ENCODE measurements at places on chromosomes 6 and 20. TPM values are rescaled to one million over a fixed set of nuclear protein-coding genes. Genes with fewer than 3 reads are reported as not detected.

- H3K27me3 ChIP-seq, result peaks cover 3% of the 10 kb centered on the region
- H3K27ac ChIP-seq, result no peak overlapping the region
- H3K4me1 ChIP-seq, result no peaks in the 10 kb centered on the region
- no peaks in the 10 kb centered on the region for H3K36me3 ChIP-seq
These were observed 108.6 kb downstream of the BANF2 start for GRCh38 chr20:17808357-17808756.

- H3K27me3 ChIP-seq, result no peaks in the 10 kb centered on the region
- H3K36me3 ChIP-seq, result peaks cover 21% of the 10 kb centered on the region
- no peak for DNase-seq
These were observed 52.6 kb downstream of the JAG1 start for GRCh38 chr20:10621149-10621548.

- peak within 1 kb of the TSS; percentile 95 for H3K27ac ChIP-seq
- peaks cover 44% of the 10 kb centered on the region for H3K4me1 ChIP-seq
- peak; percentile 96 for DNase-seq
These were observed at the start of gene CUL7 for GRCh38 chr6:43053545-43054205. TSS of gene CUL7 (minus strand) at chr6:43053851. CDS start at chr6:43052788, 1,063 bp downstream.

The PAK5 gene
- total RNA-seq, result not detected

DNA sequence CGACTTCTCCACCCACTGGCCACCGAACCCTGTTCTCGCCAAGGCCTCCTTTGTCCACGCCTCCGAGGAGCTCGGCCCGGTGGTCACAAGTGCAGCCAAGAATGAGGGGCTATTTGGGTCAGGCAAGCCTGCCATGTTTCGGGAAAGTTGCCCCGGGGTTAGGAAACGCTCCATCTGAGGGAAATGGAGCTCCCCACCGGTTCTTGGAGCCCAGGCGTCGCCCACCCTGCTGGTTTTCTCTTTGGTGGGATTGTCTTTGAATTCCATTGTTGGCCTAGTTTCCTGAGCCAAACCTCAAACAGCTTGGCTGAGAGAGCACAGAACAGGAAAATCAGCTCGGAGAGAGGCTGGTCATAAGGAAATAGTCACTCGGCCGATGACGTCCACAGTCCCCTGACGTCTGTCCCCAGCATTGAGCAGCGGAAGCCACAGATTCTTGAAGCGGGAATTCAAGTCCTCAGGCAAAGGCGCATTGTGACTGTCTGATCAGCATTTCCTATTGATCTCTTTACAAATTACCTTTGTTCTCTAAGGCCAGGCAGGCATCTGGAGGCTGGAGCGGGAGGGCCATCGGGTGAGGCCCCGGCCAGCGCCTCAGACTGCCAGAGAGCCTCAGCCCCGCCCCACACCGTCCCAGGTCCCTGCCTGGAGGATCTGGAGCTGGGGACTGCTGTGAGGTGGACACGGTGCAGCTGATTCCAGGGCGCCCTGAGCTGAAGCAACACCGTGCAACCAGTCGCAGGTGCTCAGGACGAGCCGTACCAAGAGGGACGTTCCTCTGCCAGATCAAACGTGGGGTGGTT lies 138.6 kb downstream of the DLL1 start:
- peaks cover 15% of the 10 kb centered on the region for H3K4me1 ChIP-seq
- peaks cover 14% of the 10 kb centered on the region for H3K27me3 ChIP-seq
- DNase-seq, result no peak
- no peak overlapping the region for H3K4me3 ChIP-seq
- no peak overlapping the region for H3K27ac ChIP-seq

The PRKN gene
- 0.82 TPM for total RNA-seq

GRCh38 chr6:22530506-22530905 lies 38.9 kb upstream of the HDGFL1 start:
- no peak overlapping the region for H3K27ac ChIP-seq
- no peaks in the 10 kb centered on the region for H3K27me3 ChIP-seq
- no peaks in the 10 kb centered on the region for H3K36me3 ChIP-seq

DNA sequence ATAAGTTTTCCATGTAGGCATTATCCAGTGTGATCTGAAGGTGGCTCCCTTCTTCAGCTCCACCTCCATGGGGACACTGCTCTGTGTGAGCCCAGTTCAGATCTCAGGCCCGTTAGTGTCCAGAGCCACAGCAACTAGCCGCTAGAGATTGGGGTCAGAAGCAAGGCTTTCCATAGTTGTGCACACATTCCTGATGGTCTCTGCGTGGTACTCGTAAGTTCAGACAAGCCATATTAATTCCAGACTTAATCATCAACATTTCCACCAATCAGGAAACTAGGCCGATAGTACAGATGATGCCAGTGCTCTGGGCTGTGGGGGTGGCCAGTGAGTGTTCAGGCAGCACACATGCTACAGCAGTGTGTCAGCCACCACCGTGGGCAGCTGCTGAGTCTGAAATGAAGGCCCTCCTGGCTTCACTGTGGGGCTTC lies 17.5 kb upstream of the SYNCRIP start:
- H3K4me3 ChIP-seq, result no peak overlapping the region
- DNase-seq, result no peak
- H3K27ac ChIP-seq, result no peak overlapping the region
- H3K36me3 ChIP-seq, result peaks cover 7% of the 10 kb centered on the region
- H3K27me3 ChIP-seq, result no peaks in the 10 kb centered on the region
- H3K4me1 ChIP-seq, result no peaks in the 10 kb centered on the region

The CLDN20 gene
- not detected for total RNA-seq

The RTEL1 gene
- total RNA-seq, result 38.3 TPM

The PSORS1C2 gene
- not detected for total RNA-seq

DNA sequence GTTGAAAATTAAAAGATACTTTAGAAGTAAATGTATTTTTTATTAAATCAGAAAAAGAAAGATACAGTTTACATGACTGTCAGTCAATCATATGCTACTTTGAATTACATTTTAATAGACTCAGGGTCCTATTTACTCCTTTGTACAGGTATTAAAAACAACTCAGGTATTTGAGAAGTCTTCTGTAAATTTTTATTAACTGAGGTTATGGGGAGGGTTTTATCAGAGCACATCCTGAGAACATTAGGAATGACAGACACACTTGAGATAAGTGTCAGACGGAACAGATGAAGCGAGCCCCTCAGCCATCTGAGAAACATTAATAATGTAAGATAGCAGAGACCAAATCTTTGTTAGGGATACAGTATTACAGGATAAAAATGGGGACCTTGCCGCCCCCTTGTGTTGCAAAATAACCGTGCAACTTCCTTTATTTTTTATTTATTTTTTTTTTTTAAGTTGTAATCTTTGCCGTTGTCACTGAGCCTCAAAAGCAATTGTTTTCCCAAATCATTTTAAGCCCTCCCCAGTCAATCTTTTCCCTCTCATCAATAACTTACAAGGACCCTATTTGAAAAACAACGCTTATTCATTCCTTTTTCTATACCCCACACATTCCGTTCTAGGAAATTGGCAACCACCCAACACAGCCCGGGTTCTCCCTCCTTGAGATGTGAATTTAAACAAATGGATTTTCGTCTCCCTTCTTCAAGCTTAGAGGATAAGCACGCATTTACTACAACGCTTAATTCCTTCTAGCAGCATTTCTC lies 126.7 kb downstream of the BCAS1 start:
- no peaks in the 10 kb centered on the region for H3K27me3 ChIP-seq
- no peak overlapping the region for H3K27ac ChIP-seq

DNA sequence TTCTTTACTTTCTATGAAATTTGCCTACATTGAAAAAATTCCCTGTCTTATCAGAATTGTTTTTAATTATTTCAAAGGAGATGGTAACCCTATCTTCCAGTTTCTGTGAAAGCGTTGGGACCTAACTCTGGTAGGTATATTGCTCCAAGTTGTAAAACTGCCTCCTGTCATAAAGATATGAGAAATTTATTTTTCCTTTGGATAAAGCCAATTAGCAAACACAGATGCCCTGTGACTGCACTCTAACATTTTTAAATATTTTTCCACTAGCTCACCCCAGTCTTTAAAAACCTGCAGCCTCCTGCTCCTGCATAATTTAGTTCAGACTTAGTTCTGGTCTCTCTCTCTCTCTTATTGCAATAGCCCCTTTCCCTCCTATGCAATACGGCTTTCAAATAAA lies 39.0 kb upstream of the CRISP1 start:
- no peaks in the 10 kb centered on the region for H3K4me1 ChIP-seq
- no peaks in the 10 kb centered on the region for H3K27me3 ChIP-seq
- no peak overlapping the region for H3K4me3 ChIP-seq
- no peaks in the 10 kb centered on the region for H3K36me3 ChIP-seq

- DNase-seq, result no peak
- no peak overlapping the region for H3K4me3 ChIP-seq
- H3K36me3 ChIP-seq, result no peaks in the 10 kb centered on the region
- peaks cover 12% of the 10 kb centered on the region for H3K27me3 ChIP-seq
These were observed 33.2 kb upstream of the CD83 start for GRCh38 chr6:14084388-14084787.

DNA sequence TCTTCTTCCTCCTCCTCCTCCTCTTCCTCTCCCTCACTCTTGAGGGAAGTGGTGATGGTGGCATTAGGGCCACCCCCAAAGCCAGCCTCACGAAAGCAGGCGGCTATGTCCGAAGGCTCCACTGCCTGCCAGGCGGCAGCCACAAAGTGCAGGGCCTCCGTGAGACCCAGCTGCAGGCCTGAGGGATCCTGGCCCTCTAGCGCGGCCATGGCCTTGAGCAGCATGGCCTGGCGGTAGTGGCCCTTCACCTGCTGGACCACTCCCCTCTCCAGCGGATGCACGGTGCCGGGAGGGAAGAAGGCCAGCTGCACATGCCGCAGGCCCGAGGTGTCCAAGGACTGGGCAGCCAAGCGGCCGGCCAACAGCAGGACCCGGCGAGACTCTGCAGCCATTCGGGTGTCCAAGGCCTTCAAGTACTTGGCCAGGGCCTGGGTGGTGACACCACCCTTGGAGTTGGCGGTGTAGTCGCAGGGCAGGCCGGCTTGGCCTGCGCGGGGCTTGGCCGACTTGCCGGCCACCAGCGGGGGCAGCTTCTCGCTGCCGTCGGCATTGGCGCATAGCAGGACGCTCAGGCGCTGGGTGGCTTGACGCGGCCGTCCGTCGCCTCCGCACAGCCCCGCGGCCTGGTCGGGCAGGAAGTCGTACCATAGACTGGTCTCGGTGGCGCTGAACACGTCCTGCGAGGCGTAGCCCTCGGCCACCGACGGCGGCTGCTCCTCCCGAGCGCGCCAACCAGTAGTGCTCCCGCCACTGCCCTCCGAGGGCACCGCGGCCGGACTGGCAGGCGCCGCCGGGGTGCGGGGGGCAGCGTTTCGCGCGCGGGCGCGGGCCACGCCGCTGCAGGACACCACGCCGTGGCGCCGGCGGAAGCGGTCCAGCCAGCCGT lies 1.1 kb downstream of the CENPB start:
- H3K27me3 ChIP-seq, result no peaks in the 10 kb centered on the region
- DNase-seq, result no peak
- H3K4me3 ChIP-seq, result peak overlapping the region; percentile 83

The CDKN1A gene
- 66.7 TPM for total RNA-seq

DNA sequence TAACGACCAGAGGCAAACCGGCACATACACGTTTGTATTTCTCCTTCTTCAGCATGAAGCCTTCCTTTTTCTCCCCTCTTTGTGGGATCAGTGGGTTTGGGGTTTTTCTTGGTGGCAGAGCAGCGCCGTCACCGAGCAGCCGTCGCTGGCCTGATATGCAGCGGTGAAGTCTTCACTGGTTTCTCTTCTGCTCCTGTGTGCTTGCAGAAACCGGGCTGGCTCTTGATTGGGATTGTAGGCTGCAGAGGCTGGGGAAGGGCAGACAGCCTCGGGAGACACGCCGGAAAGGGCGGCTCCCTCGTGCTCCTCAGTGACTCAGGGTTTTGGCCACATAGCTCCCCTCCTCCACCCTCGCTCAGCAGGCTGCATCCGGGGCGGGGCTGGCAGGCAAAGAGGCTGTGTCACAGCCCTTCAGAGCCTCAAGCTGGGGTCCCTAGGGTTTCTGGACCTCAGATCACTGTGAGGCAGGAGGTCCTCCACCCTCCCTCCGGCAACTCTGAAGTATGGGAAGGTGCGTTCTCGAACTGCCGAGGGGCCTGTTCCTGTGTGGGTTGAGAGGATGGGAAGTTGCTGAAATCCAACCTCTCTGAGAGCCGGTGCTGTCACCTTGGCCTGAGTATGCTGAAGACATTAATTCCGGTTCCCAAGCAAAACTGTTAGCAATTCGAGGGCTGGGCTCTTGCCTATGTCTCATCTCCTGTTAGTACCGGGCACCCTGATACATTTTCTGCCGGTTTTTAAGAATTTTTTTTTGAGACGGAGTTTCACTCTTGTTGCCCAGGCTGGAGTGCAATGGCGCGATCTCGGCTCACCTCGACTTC lies 24.2 kb downstream of the NQO2 start:
- peak overlapping the region; percentile 96 for H3K4me3 ChIP-seq
- H3K4me1 ChIP-seq, result peaks cover 66% of the 10 kb centered on the region
- H3K36me3 ChIP-seq, result peaks cover 27% of the 10 kb centered on the region

The RRBP1 gene
- total RNA-seq, result 32.0 TPM

DNA sequence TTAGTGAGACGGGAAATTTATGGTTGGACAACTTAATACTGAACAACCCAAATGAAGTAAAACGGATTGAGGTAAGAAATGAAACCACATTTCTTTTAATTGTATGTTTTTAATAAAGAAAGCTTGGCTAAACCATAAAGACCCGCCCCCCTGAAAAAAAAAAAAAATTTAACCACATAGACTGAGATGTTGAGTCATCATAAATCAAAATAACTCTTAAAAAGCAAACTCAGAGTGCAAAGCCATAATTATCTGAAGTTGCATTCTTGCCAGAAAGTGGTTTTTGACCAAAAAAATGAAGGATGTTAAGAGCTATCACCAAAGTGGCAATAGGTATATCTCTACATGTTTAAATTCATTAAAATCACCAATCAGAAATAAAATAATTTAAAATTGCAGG lies 101.8 kb upstream of the COL21A1 start:
- peaks cover 2% of the 10 kb centered on the region for H3K27me3 ChIP-seq
- H3K36me3 ChIP-seq, result no peaks in the 10 kb centered on the region
- H3K4me3 ChIP-seq, result no peak overlapping the region
- no peaks in the 10 kb centered on the region for H3K4me1 ChIP-seq

The PDYN gene
- total RNA-seq, result not detected

GRCh38 chr20:53911301-53911700 lies 159.1 kb downstream of the BCAS1 start:
- no peak overlapping the region for H3K4me3 ChIP-seq
- no peak overlapping the region for H3K27ac ChIP-seq
- H3K4me1 ChIP-seq, result peaks cover 33% of the 10 kb centered on the region
- no peak for DNase-seq
- no peaks in the 10 kb centered on the region for H3K27me3 ChIP-seq
- no peaks in the 10 kb centered on the region for H3K36me3 ChIP-seq

DNA sequence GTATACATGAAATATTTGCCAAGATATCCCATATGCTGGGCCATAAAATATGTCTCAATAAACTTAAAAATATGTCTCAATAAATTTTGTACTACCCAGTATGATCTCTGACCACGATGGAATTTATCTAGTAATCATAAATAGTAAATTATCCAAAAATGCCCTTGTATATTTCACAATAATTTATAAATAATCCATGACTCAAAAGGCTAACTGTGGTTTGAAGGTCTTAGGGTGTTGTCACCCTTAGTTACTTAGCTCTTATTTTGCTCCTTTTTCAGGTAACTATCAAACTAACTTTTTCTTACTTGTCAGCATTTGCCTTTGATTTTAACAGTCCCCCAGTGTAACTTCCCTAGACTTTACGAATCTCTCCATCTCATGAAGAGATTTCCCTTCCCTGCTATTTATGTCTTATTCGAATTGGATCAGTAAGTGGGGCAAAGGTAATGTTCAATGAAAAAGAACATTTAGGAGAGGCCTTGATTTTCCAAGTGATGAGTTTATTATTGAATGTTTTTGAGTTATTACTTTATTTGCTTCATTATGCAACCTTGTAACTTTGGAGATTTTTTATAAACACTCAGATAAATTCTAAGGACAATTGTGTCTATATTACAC lies 109.0 kb upstream of the THBS2 start:
- peaks cover 4% of the 10 kb centered on the region for H3K27me3 ChIP-seq
- no peak overlapping the region for H3K4me3 ChIP-seq

- H3K36me3 ChIP-seq, result no peaks in the 10 kb centered on the region
- peaks cover 29% of the 10 kb centered on the region for H3K4me1 ChIP-seq
- no peak overlapping the region for H3K27ac ChIP-seq
- no peaks in the 10 kb centered on the region for H3K27me3 ChIP-seq
- no peak overlapping the region for H3K4me3 ChIP-seq
- no peak for DNase-seq
These were observed 112.1 kb upstream of the TMEM170B start for GRCh38 chr6:11425431-11425871.

Data from activated CD4-positive, alpha-beta memory T cell treated with anti-CD3 and anti-CD28 coated beads for 36 hours (primary cell).